ENCODE measurements at places on chromosomes 2 and 18.

DNA sequence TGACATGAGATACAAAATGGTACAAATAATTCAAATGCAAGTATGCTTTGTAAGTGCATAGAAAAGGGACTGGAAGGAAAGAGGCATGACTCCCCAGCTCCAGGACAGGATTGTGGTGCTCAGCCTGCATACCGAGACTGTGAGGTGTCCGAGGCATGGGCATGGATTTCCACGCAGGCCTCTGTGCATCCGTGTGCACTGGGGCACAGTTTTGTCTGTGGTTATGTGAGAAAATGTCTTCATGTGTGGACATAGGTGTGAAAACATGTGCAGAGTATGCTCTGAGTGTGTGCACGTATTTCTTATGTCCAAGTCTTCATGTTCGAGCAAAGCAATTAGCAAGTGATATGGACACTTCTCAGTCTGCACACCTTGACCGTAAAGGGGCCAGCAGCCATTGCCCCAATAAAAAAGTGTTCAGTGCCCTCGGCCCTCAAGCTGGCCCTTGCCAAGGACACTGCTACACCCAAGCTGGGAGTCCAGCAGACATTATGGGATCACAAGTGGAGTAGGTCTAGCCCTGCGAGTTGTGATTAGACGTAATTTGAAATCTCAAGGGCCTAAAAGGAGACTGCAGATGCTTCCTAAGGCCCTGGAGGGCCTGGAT lies 120.7 kb downstream of the CYP26B1 start:
- DNase-seq: no peak

- DNase-seq: no peak
Measured at GRCh38 chr2:62662554-62662953, 43.0 kb upstream of the EHBP1 start.

- no peak for DNase-seq
Measured at GRCh38 chr2:209696836-209697711, 74.6 kb upstream of the UNC80 start.

DNA sequence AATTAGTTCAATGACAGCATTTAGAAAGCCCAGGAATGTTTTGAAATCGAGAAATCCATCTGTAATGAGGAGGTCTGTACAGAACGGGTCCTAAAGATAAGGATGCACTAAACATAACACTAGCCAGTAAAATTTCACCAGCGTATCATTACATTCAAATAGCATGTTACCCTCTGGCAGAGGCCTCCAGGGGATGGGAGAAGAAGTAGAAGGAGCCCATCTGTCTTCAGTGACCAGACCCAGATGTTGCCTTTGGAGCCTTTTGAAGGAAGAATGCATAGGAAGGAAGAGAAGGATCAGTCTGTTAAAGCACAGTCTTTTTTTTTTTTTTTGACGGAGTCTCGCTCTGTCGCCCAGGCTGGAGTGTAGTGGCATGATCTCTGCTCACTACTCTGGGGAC lies 86.1 kb upstream of the BCL2L11 start:
- no peak for DNase-seq

- no peak for DNase-seq
Measured at GRCh38 chr2:100238471-100238870, 83.8 kb downstream of the LONRF2 start.

DNA sequence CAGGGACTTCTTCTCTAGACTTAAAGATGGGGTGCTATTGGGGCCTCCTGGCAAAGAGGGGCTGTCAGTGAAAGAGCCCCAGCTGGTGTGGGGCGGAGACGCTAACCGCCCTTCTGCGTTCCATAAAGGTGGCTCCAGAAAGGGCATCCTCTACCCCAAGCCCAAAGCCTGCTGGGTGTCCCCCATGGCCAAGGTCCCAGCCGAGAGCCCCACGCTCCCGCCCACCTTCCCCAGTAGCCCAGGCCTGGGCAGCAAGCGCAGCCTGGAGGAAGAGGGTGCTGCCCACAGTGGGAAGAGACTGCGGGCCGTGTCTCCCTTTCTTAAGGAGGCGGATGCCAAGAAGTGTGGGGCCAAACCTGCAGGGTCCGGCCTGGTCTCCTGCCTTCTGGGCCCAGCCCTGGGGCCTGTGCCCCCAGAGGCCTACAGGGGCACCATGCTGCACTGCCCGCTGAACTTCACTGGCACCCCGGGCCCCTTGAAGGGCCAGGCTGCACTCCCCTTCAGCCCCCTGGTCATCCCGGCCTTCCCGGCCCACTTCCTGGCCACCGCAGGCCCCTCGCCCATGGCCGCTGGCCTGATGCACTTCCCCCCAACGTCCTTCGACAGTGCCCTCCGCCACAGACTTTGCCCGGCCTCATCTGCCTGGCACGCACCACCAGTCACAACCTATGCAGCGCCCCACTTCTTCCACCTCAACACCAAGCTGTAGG lies 15.2 kb downstream of the ARID5A start:
- no peak for DNase-seq

DNA sequence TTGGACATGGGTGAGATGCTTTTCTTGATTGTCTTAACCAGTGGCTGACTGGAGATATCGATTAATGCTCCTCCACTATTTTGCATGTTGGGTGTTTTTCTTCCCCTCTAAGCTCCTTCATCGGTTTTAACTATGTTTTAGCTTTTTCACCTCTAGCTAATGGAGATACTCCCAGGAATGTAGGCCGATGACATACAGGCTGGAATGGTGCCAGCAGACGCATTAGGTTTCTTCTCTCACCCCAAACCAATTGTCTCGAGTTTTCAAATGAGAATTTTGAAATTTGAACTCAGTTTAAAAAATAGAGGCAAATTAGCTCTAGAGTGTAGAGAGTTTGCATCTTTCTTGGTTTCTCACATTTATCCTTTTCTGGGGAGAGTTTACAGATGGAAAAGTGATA lies 247.6 kb downstream of the RPRM start:
- no peak for DNase-seq

GRCh38 chr2:13353083-13353482 lies 636.3 kb downstream of the TRIB2 start:
- no peak for DNase-seq

GRCh38 chr2:129862668-129863067 lies 116.8 kb upstream of the RAB6C start:
- no peak for DNase-seq

- DNase-seq: no peak
Measured at GRCh38 chr18:25898965-25899364, 191.4 kb downstream of the SS18 start.

- no peak for DNase-seq
Measured at GRCh38 chr2:74768401-74768914, 65.5 kb upstream of the HK2 start.

- no peak for DNase-seq
Measured at GRCh38 chr2:234677758-234678538, 181.1 kb upstream of the ARL4C start.

- DNase-seq: no peak
Measured at GRCh38 chr2:70887208-70887549, 48.5 kb upstream of the ATP6V1B1 start.

GRCh38 chr18:13026583-13027270 lies 35.6 kb downstream of the CEP192 start:
- no peak for DNase-seq

- DNase-seq: no peak
Measured at GRCh38 chr2:39608686-39609441, 56.9 kb upstream of the TMEM178A start.

DNA sequence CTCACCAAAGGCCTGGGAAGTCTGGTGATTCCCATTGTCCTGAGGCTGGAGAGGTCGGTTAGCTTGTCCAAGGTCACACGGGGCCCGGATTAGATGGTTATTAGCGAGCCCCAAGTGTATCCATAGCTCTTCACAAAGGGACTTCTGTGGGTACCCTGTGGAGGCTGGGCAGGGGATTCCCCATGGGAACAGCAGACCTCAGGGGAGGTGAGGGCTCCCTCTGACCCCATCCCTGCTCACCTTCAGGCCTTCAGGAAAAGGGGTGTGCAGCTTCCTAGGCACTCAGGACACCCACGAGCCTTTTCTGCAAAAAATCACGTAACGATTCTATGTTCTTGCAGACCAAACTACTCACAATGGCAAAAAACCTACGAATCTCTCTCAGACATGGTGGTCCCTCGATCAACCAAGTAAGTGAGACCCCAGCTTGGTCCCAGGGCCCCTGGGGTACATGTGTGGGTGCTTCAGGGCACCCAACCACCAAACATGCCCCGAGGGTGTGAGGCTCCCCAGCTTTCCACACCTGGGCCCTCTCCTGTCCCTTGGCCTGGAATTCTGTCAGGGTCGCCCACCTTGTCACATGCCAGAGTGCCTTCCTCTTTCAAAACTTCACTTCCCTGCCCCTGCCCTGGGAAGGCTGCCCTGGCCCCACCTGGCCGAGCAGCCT lies 40.3 kb downstream of the PDIA6 start:
- no peak for DNase-seq

DNA sequence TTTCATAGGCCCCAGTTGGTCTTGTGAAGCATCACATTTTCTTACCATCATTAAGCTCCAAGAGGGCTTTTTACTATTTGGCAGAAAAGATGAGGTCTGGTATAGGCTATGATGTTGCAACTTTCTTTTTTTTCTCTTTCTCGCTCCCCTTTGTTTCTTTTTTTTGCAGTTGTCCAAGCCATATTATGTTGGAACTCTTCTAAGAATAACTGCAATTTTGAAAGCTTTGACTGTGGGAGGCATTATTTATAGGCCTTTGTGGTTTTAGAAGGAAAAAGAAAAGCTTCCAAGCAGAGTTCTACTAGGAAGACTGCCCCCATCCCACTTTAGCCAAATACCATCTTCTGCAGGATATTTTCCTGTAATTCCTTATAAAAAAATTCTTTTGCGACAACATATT lies 571.6 kb downstream of the ARHGAP15 start:
- DNase-seq: no peak

- DNase-seq: no peak
Measured at GRCh38 chr18:13638719-13639595, 87.4 kb downstream of the FAM210A start.

- no peak for DNase-seq
Measured at GRCh38 chr2:112683550-112684414, 37.0 kb upstream of the NT5DC4 start.
